IMR-90 (cell line): ENCODE measurements at places on chromosomes 11 and 22. TPM values are rescaled to one million over a fixed set of nuclear protein-coding genes. Genes with fewer than 3 reads are reported as not detected.

KMT2A gene
- 15.0 and 18.2 TPM in 2 replicates for polyA plus RNA-seq

DNA sequence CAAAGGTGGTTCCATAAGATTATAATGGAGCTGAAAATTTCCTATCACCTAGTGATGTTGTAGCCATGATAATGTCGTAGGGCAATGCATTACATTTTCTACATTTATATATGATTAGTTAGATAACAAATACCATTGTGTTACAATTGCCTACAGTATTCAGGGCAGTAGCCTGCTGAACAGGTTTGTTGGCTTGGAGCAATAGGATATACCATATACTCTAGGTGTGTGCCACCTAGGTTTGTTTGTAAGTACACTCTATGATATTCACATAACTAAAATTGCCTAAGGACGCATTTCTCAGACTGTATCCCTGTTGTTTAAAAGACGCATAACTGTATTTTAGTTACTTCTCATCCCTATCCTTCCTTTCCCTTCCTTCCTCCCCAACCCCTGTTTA is 13.6 kb downstream of the PLEKHB1 start:
- DNase-seq, result no peak

DNA sequence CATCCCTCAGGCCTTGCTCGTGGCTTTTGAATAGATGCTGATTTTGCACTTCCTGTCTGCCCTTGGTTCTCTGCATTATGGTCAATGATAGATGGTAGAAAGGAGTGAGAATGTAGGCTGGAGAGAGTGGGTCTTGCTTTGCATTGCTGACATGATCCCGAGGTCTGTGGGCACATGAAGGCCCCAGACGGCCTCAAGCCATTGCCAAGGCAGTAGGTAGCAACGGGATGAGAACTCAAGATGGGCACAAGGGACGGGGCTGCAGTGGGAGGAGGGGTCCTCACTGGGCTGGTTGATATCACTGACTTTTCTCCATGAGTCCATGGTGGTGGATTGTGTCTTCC is 54.0 kb downstream of the GAB4 start:
- no peak for DNase-seq

- DNase-seq, result no peak
Measured at GRCh38 chr11:121421149-121421901, 30.8 kb upstream of the SORL1 start.
